ENCODE measurements at places on chromosomes 6 and 20.

DNA sequence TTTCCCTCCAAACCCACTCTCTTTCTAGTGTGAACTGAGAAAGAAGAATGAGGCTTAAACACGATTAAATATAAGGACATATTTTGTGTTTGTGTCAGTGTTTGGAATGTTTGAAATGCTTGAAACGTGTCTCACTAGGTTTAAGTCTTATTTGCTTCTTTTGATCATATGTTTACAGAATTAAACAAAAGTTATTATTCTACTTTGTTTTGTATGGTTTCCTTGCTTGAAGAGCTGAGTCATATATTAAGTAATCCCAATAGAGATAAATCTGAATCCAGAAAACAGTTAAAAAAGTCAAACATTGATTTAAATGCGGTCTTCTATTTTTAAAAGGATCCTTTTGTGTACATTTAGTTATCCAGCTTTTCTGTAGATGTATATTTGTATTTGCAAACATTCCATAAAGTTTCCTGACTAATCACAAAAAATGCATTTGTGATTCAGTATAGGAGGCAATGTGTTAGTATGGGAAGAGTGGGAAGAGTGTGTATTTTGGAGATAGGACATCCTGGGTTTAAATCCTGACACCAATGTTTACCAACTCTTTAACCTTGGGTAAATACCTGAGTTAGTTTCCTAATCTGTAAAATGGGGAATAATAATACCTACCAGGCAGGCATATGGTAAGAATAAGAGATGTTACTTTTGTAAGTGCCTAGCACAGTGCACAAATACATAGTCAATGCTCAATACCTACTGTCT, 72.9 kb downstream of the TSBP1 start:
- DNase-seq = no peak

- DNase-seq = no peak
Observed at GRCh38 chr6:68013780-68014515, 621.1 kb upstream of the ADGRB3 start.

GRCh38 chr6:156884306-156884705, 107.1 kb downstream of the ARID1B start:
- no peak for DNase-seq

- peak; percentile 97 for DNase-seq
Observed at GRCh38 chr6:159106627-159107241, 61.9 kb upstream of the TAGAP start.

DNA sequence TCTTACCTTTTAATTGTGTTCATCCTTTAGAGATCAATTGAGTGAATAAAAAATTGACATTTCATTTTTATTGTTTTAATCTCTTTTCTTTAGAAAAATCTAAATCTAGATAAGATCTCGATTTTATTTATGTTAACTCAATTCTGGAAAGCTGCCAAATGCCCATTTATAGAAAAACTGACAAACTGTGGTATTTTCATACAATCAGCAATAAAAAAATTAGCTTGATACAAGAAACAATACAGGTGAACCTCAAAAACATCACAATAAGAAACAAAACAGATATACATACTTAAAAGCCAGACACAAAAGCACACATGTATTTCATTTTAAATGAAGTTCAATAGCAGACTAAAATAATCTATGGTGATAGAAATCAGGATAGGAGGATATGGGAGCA, 30.0 kb upstream of the ARHGAP18 start:
- no peak for DNase-seq

DNA sequence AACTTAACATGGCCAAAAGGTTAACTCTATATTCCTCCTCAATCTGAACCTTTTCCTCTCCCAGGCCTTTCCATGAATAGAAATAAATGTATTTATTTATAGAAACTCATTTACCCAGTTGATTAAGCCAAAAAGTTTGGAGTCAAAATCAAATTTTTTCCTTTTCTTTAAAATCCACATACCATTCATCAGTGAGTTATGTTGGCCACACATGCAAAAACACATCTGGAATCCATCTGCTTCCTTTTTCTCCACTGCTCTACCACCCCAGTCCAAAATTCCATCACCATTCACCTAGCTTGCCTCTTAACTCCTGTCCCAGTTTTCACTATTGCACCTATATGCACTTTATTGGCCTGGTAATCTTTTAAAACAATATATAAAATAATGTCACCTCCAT, 62.4 kb upstream of the TMEM200A start:
- no peak for DNase-seq

- DNase-seq = peak; percentile 73
Observed at GRCh38 chr20:25065625-25066338, 7.8 kb upstream of the ACSS1 start.
